Osteoblast (primary cell): ENCODE measurements at places on chromosomes 4 and X. TPM values are rescaled to one million over a fixed set of nuclear protein-coding genes. Genes with fewer than 3 reads are reported as not detected.

AMER1 gene
- total RNA-seq: 2.4 and 2.5 TPM in 2 replicates

C4orf36 gene
- total RNA-seq: 0.72 and 0.88 TPM in 2 replicates

UGT2B7 gene
- under 0.01 TPM in 1 of 2 replicates, not detected in the other for total RNA-seq

UGT2A1 gene
- not detected in 2 replicates for total RNA-seq

GSPT2 gene
- 6.5 and 7.2 TPM in 2 replicates for total RNA-seq

FGFR3 gene
- total RNA-seq: 0.29 and 0.36 TPM in 2 replicates

- DNase-seq: no peak
- no peaks in the 10 kb centered on the region for H3K27me3 ChIP-seq
- H3K36me3 ChIP-seq: no peaks in the 10 kb centered on the region
- no peaks in the 10 kb centered on the region for H3K4me1 ChIP-seq
- H3K27ac ChIP-seq: no peak overlapping the region
Measured at GRCh38 chr4:19844446-19844845, 407.3 kb upstream of the SLIT2 start.

GRCh38 chr4:4841156-4841555 lies 18.3 kb upstream of the MSX1 start:
- no peak overlapping the region for H3K27ac ChIP-seq
- H3K4me3 ChIP-seq: no peak overlapping the region
- no peaks in the 10 kb centered on the region for H3K27me3 ChIP-seq
- DNase-seq: no peak
- H3K4me1 ChIP-seq: no peaks in the 10 kb centered on the region

DNA sequence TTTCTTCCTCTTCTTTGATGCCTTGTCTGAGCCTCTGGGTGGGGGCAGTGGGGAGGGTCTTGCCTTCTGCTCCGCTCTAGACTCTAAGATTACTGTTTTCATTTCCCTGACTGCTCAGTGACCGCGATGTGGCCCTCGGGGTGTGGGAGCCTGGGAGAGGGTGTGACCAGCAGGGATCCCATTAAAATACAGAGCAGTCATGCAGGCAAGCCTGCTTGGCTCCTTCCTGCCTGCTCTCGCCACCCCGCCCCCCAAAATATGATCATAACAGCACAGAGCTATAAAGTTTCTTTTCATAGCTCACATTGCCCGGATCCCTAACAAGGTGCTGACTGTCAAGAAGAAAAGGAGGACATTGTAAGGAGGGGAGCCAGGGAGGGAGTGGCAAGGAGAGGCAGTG lies 332.9 kb downstream of the RAB28 start:
- H3K27me3 ChIP-seq: no peaks in the 10 kb centered on the region
- no peaks in the 10 kb centered on the region for H3K36me3 ChIP-seq
- DNase-seq: no peak
- H3K4me1 ChIP-seq: no peaks in the 10 kb centered on the region

GRCh38 chr4:151013944-151014343 lies 1.1 kb downstream of the LRBA start:
- DNase-seq: no peak
- peak overlapping the region; percentile 93 for H3K4me3 ChIP-seq
- H3K27ac ChIP-seq: no peak overlapping the region
- H3K36me3 ChIP-seq: no peaks in the 10 kb centered on the region

- no peaks in the 10 kb centered on the region for H3K4me1 ChIP-seq
- H3K4me3 ChIP-seq: no peak overlapping the region
- H3K27me3 ChIP-seq: no peaks in the 10 kb centered on the region
- H3K27ac ChIP-seq: peak overlapping the region; percentile 52
- H3K36me3 ChIP-seq: no peaks in the 10 kb centered on the region
Measured at GRCh38 chrX:30702736-30703135, 49.5 kb downstream of the GK start.

DNA sequence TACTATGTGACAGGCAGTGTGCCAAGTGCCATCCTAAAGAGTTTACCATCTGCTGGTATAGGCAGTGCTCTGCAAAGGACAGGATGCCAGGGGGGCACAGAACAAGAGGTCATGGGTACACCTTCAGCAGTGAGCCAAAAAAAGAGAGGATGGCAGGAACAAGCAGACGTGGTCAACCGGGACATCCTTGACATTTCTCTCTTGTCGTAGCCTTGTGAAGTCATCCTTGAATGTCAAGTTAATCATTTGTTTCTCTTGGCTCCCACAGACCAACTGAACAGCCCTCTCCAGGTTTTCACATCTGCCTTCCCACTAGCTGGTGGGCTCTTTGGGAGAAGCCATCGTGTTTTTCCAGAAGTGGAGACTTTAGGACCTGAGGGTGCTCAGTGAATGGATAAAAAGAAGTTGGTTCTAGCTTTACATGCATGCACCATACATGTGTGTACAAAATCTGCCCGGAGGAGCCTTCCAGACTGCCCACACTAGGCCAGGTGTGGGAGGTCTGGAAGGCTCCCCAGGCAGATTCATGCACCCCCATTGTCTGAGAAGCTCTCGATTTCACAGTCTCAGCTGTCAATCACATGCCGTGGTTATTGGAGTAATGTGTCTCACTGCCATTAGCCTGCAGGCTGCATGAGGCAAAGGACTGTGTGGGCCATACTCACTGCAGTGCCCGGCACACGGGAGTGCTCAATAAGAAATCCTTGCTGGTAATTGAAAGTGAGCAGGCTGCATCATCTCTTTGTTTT lies 16.4 kb downstream of the PNMA6F start:
- no peak overlapping the region for H3K4me3 ChIP-seq
- no peaks in the 10 kb centered on the region for H3K4me1 ChIP-seq
- no peak overlapping the region for H3K27ac ChIP-seq
- peaks cover 24% of the 10 kb centered on the region for H3K27me3 ChIP-seq

GRCh38 chr4:133150486-133151340 lies 1.6 kb downstream of the PCDH10 start:
- no peak overlapping the region for H3K27ac ChIP-seq
- peak overlapping the region; percentile 77 for H3K4me3 ChIP-seq
- DNase-seq: peak; percentile 42
- no peaks in the 10 kb centered on the region for H3K36me3 ChIP-seq
- H3K4me1 ChIP-seq: peaks cover 43% of the 10 kb centered on the region

DNA sequence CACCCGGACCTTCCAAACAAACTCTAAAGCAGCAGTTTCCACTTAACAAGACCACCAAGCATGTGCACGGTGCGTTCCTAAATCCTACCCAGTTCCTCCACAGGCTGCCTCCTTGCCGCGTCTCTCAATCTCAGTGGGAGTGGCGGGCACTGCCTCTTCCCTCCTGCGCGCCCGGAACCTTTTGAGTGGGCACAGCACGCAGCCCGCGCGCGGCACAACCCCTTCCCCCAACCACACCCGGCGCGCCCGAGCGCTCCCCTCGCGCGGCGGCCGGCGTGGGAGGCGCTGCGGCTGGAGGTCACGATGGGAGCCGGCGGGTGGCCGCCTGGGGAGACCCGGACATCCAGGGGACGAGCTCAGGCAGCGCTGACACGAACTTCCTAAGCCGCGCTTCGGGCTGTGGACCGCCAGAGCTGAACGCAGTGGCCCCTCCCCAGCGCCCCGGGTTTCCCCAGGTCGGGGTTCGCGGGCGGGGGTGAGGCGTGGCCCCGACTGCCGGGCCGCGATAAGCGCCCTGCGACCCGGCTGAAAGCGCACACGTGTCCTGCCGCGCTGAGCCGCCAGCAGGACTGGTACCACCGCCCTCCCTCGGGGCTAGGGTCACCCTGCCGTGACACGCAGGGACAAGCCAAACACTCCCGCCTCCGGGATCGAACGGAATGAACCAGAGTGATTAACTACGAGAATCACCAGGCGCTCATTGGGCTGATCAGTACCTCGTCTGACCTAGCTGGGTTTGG lies at the start of gene ABCG2:
ABCG2 (minus strand) TSS at position 151 of the 740 bp plus-strand sequence. CDS start 18,644 bp downstream, outside the sequence.
- H3K4me1 ChIP-seq: no peaks in the 10 kb centered on the region
- peak; percentile 76 for DNase-seq
- peak within 1 kb of the TSS; percentile 82 for H3K4me3 ChIP-seq
- H3K36me3 ChIP-seq: no peaks in the 10 kb centered on the region
- no peak within 1 kb of the TSS for H3K27ac ChIP-seq

DNA sequence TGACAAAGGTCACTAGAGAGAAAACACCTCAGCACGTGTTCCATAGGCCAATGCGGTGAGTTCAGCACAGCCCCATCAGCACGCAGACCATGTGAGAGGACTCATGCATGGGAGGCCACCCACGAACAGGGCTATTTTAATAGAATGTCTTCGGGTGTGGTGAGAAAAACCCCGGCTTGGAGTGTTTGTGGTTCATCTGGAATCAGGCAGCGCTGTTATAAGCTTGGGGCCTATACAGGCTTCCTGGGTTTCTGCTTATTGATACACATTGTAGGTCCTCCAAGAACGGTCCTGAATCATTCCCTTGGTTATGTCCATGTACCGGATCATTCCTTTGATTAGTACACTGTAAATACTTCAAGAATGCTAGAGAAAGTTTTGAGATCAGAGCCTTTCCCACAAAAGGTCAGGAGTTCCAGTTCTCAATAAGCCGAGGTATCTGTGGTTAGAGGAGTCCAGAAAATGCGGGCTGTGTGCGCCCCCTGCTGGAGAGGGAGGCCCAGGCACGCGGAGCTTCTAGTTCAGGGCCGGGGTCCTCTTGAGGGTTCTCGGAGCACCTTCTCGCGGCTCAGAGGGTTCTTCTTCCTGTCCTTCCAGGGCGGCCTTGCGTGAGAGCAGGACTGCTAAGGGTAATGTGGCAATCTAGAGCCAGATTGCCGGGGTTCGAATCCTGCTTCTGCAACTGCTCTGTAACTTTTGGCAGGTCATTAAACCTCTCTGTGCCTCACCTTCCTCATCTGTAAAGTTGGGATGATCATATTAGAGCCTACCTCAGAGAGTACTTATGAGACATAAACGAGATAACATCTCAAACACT lies 51.8 kb downstream of the TLR10 start:
- H3K36me3 ChIP-seq: no peaks in the 10 kb centered on the region
- H3K4me3 ChIP-seq: no peak overlapping the region
- DNase-seq: peak; percentile 91
- peaks cover 7% of the 10 kb centered on the region for H3K4me1 ChIP-seq

- H3K4me3 ChIP-seq: no peak overlapping the region
- H3K36me3 ChIP-seq: no peaks in the 10 kb centered on the region
- DNase-seq: no peak
- no peaks in the 10 kb centered on the region for H3K4me1 ChIP-seq
- no peaks in the 10 kb centered on the region for H3K27me3 ChIP-seq
- H3K27ac ChIP-seq: no peak overlapping the region
Measured at GRCh38 chr4:67926485-67926884, 36.8 kb downstream of the TMPRSS11A start.

- no peaks in the 10 kb centered on the region for H3K4me1 ChIP-seq
- no peak overlapping the region for H3K4me3 ChIP-seq
- no peak for DNase-seq
- no peaks in the 10 kb centered on the region for H3K36me3 ChIP-seq
- H3K27ac ChIP-seq: no peak overlapping the region
Measured at GRCh38 chr4:15930314-15930713, 8.2 kb downstream of the FGFBP1 start.

GRCh38 chrX:109378281-109378680 lies 103.6 kb downstream of the GUCY2F start:
- H3K36me3 ChIP-seq: no peaks in the 10 kb centered on the region
- no peak overlapping the region for H3K4me3 ChIP-seq
- DNase-seq: no peak
